RWPE2 (cell line): ENCODE measurements at places on chromosomes 2 and 18.

DNA sequence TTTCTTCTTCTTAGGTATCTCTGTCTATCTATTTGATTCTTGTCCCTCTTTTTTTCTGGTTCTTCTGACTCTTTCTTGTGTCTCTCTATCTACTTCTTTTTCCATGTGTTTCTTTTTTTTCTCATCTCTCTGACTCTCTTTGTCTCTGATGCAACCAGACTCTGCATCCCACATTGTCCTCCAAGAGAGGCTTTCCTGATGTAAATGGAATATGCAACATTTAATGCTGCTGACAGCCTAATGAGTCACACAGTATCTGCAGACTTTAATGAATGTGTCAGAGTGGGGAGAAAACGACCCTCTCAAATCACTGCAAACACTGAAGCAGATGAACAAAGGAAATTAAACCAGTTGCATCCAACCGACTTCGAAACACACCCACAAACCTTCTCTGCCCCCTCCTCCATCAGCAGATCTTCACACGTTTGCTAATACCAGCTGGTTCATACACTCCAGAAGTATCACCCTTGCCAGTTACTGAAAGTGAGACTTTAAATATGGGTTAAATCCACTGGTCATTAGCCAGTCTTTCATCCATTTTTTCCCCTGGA, 351.5 kb downstream of the TXNL1 start:
- no peak for DNase-seq

GRCh38 chr2:189599245-189599644, 18.7 kb upstream of the SLC40A1 start:
- no peak for DNase-seq

DNA sequence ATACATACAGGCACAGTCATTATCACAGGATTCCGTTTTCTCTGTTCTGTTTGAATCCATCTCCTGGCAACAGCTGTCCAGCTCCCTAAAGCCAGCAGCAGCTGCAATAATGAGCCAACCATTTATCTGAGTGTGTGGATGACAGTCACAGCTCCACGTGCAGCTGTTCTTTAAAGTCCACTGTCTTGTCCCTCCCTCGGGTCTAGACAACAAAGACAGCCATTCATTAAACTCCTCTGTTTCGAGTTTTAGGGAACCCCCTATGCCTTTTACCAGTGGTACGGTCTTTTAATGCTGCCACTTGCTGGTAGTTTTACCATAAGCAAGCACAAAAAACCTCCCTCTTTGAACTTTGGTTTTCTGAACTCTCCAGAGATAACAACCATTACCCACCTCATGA, 16.0 kb upstream of the MSGN1 start:
- DNase-seq: no peak

- DNase-seq: no peak
These were observed 4.6 kb downstream of the TGIF1 start for GRCh38 chr18:3454365-3455089.

DNA sequence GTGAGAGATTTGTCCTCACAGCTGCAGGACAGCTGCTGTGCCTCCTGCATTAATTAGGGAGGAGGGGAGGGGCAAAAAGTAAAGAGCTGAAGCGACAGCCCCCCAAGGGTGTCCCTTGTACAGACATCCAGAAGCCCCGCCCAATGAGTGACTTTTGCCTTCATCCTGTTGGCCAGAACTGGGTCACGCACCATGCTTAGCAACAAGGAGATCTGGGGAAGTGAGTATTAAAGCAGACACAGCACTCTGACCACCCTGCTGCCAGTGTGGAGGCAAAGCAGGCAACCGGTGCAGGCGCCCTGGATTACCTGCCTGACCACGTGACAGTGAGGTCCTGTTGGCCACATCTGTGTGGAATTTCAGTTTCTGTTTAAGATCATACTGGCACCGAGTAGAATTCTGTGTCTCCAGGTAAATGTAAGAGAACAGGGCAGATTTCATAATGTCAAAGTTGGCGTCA, 21.5 kb upstream of the BIN1 start:
- DNase-seq: no peak
